ENCODE measurements at places on chromosomes 5 and 9. TPM values are rescaled to one million over a fixed set of nuclear protein-coding genes. Genes with fewer than 3 reads are reported as not detected.
A peak's percentile ranks its signal among the peaks of the same experiment; 100 is the strongest.

GRCh38 chr9:120690372-120690771 lies 23.9 kb downstream of the MEGF9 start:
- no peak for ATAC-seq

- ATAC-seq = no peak
Observed at GRCh38 chr9:77726289-77726688, 78.2 kb upstream of the GNA14 start.

DNA sequence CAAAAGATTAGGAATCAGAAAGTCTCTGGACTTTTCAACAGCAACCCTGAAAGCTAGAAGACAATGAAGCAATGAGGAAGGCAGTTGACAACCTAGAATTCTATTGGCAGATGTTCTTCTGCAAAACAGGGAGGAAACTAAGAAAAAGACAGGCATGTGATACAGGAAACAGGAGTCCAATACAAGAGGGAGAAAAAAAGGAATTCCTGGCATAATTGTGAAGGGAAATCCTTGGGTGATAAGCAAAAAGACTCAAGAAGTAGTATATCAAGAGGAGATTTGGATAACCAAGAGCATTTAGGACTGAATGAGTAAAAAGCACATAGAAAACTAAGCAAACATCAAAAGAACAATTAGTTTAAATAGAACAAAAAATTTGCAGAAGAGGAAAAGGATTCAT lies 58.6 kb downstream of the LPAR1 start:
- no peak for ATAC-seq

Gene FBXL7
- total RNA-seq = 14.2 TPM

DNA sequence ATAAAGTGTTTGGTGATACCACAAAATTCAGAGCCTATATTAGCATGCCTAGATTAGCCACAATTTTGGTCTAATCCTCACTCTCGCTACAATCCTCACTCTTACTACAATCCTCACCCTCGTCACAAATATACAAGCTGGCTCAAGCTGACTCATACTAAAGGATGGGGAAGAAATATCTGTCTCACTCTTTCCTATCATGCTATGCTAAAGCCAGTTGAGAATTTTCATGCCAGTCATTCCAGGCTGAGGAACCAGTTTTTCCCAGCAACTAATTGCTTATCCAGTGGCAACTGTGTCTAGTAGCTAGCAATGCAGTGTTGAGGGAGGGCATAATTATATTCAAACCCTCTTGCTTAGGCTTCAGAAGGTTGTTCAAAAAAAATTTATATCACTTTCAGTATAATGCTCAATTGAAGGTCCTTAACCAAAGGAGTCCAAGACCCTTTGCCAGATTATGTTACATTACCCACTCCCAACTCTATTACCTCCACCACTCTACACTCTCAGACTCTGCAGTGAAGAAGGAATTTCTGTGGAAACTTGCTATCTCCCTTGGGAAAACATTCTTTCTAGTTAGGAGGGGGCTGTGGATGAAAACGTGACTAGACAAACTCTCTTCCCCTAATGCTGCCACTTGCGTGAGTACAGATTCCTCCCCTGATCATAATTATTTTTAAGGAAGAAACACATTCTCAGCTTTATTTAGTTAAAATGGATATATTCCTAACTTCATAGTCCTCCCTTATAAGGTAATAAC lies 810.3 kb upstream of the ACO1 start:
- ATAC-seq = no peak

Gene IL4
- not detected for total RNA-seq

GRCh38 chr5:147557876-147558745 lies 48.2 kb upstream of the DPYSL3 start:
- ATAC-seq = peak; percentile 50

GRCh38 chr5:140145818-140146522 lies 20.2 kb downstream of the IGIP start:
- peak; percentile 90 for ATAC-seq

DNA sequence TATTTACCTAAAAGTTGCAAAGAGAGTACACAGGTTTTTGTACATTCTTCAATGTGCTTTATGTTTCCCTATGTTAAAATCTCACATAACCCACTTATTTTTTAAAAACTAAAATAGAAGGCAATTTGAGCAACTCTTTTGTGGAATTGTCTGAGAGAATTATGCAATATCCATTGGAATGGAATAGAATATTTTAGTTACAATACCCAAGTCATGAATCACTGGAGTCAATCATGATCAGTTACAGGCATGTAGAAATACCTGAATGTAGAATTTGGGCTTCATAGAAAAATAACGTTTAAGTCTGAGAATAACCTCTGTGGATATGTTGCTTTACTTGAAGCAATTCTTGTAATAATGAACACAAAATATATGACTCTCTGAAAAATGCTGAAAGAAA lies 143.3 kb downstream of the FGF10 start:
- no peak for ATAC-seq

- ATAC-seq = no peak
Observed at GRCh38 chr5:84016085-84016484, 295.4 kb upstream of the HAPLN1 start.

Gene HTR1A
- not detected for total RNA-seq

GRCh38 chr5:157460921-157461792 lies 1.1 kb downstream of the NIPAL4 start:
- ATAC-seq = no peak

DNA sequence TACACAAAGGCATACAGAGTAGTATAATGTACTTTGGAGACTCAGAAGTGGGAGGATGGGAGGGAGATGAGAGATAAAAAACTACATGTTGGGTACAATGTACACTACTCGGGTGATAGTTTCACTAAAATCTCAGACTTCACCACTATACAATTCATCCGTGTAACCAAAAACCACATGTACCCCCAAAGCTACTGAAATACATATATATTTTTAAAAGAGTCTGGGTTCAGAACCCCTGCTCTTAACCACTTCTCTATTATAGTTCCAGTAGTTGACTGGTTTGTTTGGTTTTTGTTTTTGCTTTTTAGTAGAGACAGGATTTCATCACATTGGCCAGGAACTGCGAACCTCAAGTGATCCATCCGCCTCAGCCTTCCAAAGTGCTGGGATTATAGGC lies 22.6 kb downstream of the SGTB start:
- ATAC-seq = no peak

- no peak for ATAC-seq
Observed at GRCh38 chr5:84299959-84300358, 84.7 kb downstream of the EDIL3 start.

Gene FST
- 10.1 TPM for total RNA-seq

DNA sequence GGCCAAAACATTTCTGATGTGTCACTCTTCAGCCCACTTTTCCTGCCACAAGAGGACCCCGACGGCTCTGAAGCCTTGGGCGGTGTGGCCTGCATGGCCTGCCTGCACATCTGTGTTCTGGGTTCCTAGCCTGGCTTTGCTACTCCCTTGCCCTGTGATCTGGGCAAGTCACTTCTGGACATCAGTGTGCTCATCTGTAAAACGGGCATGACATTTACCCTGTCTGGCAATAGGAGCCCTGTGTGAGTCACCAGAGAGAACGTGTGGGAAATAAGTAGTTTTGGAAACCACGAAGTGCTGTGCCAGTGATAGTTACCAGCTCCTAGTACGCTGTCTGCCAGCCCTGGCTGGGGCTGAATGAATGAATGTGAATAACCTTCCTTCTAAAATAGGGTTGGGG lies 90.8 kb downstream of the MACROH2A1 start:
- no peak for ATAC-seq

- no peak for ATAC-seq
Observed at GRCh38 chr9:9846557-9846956, 766.2 kb downstream of the PTPRD start.

Gene BARHL1
- not detected for total RNA-seq

GRCh38 chr5:96226941-96227552 lies 206.0 kb downstream of the PCSK1 start:
- peak; percentile 86 for ATAC-seq

Gene PIP5KL1
- total RNA-seq = 3.4 TPM

- ATAC-seq = no peak
Observed at GRCh38 chr5:93681432-93681831, 60.0 kb downstream of the POU5F2 start.

DNA sequence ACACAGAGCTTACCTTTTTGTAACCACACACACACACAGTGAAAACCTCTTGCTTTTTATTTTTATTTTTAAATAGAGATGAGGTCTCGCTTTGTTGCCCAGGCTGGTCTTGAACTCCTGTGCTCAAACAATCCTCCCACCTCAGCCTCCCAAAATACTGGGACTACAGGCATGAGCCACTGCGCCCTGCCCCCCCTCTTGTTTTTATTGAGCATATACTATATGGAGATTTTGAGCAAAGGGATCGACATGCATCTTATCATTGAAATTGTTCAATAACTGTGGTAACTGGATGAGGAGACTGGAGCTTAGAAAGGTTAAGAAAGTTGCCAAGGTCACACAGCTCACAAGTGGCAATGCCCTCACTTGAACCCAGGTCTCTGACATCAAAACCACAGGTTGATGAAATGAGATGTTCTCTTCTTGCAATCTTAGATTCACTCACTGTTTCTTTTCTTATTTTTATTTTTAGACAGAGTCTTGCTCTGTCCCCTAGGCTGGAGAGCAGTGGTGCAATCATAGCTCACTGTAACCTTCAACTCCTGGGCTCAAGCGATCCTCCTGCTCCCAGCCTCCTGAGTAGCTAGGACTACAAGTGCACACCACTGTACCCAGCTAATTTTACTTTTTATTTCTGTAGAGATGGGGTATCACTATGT lies 26.8 kb upstream of the STXBP1 start:
- ATAC-seq = no peak

DNA sequence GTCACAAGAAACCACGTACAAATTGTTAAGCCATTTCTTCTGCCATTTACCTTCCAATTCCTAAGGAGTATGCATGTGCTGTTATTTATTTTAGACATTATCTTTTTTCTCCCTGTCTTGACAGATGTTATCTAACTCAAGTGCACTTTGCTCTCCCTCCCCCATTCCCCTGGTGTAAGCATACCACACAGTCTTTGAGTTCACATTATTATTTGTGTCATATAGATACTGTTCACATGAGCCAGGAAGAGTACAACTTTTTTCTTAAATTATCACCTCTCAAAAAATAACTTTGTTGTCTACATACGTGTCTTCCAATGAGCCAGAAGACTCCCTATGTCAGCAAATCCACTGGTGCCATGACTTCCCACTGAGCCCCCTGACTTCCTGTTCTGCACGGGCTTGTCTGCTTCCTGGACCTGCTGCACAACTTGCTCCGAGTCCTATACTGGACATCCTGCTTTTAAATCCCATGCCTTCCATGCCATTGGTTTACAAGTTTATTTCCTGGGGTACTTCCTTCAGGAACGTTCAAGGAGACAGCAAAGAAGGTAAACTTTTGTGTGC lies 19.9 kb upstream of the FAM120A start:
- ATAC-seq = no peak

- no peak for ATAC-seq
Observed at GRCh38 chr5:52804981-52805380, 17.3 kb downstream of the ITGA1 start.

- no peak for ATAC-seq
Observed at GRCh38 chr5:174560861-174561260, 163.5 kb upstream of the MSX2 start.

- ATAC-seq = no peak
Observed at GRCh38 chr5:85205430-85205829, 820.8 kb upstream of the EDIL3 start.

All from gastroesophageal sphincter (tissue), 4 donors.